AML-193 (cell line): ENCODE measurements at places on chromosomes 16 and 17.

DNA sequence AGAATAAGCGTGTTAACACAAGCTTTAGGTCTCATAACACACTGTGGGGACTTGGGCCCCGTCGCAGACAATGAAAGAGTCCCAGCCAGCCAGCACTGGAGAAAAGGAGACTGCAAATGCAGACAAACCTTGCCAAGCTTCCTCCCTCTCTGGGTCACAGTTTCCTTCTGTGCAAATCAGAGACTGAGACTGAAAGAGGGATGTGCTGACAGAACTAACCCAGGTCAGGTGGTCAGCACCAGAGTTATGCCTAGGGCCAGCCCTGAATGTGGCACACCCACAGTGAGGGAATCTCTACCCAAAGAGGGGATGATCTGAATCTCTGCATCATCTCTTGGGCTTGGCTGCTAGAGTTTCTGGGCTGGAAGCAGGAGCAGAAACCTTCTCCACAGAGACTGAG is 282.3 kb upstream of the CCL2 start:
- DNase-seq = no peak

DNA sequence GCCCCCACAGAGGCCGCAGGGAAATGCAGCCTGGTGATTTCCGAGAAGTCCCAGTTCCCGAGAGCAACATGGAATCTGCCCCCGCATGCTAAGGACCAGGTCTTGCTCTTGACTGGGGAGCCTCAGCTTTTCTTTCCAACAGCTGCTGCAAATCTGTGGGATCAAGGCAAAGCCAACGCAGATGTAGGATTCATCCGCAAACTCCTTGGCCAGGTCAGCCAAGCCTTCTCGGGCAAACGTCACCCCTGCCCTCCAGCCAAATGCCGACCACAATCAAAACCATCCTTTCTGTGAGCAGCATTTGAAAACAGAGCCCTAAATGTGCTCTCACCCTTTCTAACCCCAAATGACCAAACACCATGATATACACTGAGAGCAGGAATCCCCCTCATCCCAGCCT is 54.0 kb downstream of the MRM3 start:
- no peak for DNase-seq

- DNase-seq = no peak
Observed at GRCh38 chr17:80643326-80644099, 98.9 kb downstream of the RPTOR start.

- DNase-seq = peak; percentile 51
Observed at GRCh38 chr16:19118938-19119431, 5.2 kb downstream of the ITPRIPL2 start.

DNA sequence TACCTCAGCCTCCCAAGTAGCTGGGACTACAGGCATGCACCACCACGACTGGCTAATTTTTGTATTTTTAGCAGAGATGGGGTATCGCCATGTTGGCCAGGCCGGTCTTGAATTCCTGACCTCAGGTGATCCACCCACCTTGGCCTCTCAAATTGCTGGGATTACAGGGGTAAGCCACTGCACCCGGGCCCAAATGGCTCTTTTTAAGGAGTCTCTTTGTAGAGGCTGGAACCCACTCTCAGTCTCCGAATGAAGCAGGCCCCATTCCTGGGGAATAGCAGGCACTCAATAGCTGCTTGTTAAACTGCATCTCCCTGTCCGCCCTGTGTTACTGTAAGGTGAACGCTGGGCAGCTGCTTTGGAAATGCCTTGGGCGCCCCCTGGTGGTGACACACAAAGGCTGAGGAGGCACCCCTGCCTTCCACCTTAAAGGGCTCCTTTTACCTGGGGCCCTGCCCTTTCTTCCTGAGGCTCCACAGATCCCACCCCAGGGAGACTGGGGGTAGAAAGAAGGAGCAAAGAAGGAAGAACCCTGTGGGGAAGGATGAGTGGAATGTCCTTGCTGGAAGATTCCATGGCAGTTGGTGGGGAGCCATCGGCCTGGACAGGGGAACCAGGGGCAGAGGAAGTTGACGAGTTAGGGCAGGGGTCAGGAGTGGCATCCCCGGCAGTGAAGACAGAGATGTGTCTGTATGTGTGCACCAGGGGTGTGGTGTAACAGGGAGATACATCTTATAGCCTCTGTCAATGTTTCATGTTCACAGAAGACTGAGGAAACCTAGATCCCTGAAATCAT is 6.1 kb upstream of the SP2 start:
- peak; percentile 84 for DNase-seq

DNA sequence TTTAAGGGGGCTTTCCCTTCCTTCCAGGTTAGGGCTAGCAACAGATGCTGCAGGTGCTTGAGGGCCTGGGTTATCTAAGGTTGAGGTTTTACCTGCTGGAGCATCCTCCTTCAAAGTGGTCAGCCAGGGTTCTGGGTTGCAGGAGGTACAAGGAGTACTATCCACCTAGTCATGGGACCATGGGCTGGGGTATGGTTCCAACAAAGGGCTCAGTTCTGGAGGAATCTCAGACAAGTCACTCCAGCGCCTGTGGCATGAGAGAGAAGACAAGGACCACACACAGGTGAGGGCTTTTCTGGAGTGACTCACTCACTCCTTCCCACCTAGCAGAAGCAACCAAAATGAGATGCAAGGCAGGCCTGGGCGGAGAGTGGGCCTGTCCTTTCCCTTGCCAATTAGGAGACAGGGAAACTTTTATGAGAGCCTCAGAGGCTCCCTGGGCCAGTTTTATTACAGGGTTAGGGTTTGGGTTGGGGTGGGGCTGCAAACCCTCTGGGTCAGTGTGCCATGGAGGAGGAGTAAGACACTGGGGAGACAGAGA is 2.2 kb downstream of the MYO19 start:
- no peak for DNase-seq

- DNase-seq = peak; percentile 65
Observed at GRCh38 chr16:728131-728889, 1.4 kb downstream of the HAGHL start.

- no peak for DNase-seq
Observed at GRCh38 chr16:51431517-51432241, 280.6 kb upstream of the SALL1 start.
